ENCODE measurements at places on chromosomes 13 and 19.
A peak's percentile ranks its signal among the peaks of the same experiment; 100 is the strongest.

GRCh38 chr19:38803543-38803942 is 9.2 kb downstream of the LGALS4 start:
- DNase-seq: no peak

- no peak for DNase-seq
Measured at GRCh38 chr13:73169971-73170370, 111.2 kb downstream of the KLF5 start.

DNA sequence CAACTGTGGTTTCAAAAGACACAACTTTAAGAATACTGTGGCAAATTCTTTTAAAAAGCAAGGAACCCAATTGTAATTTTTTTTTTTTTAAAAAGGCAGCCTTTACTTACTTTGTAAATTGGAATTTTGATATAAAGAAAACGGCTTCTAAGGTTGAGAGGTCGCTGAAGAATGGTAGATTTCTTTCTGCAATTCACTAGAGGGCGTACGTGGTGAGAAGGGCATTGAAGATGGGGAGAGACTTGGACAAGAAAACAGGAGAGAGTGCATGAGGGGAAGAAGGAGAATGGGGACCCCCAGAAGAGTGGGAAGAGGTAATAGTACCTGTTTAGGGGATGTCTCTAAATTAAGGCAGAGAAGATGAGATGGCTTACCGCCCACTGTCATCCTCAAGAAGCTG is 33.5 kb upstream of the PABPC3 start:
- no peak for DNase-seq

- DNase-seq: peak; percentile 32
Measured at GRCh38 chr19:49690079-49690655, 749 bp upstream of the CPT1C start.

DNA sequence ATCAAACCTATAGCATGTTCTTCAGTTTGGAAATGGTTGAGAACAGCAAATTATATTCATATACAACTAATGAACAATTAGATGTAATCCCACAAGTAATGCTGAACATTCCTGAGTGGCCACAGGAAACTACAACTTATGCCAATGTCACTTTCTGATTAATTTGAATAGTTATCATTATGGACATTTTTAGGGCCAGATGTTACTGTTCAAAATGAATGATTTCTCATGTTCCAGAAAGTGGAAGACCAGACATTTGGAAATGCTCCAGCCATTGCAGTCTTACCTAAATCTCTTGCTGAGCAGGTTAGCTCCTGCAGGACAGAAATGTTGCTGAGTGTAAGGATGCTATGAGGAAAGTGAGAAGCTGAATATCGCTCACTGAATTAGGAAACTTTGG is 819.8 kb downstream of the PCDH9 start:
- no peak for DNase-seq

- DNase-seq: no peak
Measured at GRCh38 chr19:35309481-35310279, 17.7 kb downstream of the MAG start.

DNA sequence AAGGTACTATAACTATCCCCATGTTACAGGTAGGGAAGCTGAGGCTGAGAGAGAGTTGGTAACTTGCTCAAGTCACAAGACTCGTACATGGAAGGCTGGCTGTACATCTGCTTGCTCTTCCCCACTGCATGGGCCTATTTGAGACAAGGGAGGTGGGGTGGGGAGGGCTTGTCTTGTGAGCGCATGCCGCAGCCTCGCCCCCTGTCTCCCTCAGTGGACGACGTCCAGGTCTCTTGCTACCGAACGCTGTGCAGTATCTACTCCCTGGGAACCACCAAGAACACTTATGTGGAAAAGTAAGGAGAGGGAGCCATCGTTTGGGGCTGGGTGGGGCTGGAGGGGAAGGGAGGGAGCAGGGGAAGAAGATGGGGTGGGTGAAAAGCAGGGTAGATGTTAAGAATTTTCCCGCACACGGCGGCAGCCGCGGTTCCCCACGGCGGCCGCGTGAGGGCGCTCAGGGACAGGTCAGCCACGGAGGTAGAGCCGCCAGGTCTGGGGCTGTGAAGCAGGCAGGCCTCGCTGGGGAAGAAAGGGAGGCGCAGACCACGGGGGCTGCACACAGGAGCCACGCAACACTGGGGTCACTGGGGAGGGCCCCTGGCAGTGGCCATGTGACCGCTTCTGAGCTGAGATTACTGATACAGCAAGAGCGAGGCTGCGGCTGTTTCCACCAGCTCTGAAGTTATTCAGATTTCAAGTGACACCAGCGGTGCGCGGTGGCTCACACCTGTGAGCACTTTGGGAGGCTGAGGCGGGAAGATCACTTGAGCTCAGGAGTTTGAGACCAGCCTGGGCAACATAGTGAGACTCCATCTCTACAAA is 81.5 kb downstream of the RYR1 start:
- peak; percentile 61 for DNase-seq

DNA sequence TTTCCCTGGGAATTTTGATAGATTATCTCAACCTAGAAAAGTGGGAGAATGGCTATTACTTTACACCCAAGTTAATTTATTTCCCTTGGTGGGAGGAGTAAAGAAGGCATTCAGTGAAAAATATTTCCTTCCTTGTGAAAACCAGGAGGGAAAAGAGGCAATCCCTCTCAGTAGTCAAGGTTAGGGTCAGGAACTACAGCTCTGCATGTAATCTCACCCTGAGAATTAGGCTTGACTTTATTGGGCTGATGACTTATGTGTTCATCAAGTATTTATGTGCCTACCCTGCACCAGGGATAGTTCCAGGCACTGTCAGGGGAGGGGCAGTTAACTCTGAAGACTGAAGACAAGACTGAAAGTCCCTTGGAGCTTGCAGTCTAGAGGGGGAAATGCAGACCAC is 281.8 kb downstream of the DLEU7 start:
- no peak for DNase-seq

- peak; percentile 38 for DNase-seq
Measured at GRCh38 chr13:39209731-39210531, 171.7 kb downstream of the NHLRC3 start.

- peak; percentile 33 for DNase-seq
Measured at GRCh38 chr13:83845106-83845505, 37.2 kb downstream of the SLITRK1 start.

DNA sequence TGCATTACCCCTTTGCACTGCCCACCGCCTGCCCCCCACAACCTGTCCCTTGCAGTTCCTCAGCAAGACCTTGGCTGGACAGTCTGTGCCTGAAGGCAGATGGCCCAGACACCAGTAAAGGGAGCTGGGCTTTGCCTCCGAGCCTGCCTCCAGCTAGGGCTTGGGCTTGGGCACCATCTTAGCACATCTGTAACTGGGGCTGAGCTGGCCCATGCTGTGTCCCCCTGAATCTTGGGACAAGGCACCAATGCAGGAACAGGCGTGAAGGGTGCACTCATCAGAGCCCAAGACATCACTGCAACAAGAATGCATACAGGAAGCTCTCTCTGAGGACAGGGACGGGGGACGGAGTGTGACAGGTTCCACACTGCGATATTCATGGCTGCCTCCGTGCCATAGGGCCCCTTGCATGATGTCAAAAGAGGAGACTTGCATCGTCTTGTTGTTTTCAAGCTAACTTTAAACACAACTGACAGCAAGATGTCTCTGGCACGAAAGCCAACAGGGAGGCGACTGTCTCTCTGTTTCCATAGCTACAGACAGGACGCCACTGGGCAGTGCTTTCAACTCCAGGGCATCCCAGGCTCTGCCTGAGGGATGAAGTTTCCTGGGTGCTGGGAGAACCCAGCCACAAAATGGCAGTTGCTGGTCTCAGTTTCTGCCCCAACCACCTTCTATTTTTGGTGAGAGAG is 8.7 kb upstream of the CHST8 start:
- no peak for DNase-seq

DNA sequence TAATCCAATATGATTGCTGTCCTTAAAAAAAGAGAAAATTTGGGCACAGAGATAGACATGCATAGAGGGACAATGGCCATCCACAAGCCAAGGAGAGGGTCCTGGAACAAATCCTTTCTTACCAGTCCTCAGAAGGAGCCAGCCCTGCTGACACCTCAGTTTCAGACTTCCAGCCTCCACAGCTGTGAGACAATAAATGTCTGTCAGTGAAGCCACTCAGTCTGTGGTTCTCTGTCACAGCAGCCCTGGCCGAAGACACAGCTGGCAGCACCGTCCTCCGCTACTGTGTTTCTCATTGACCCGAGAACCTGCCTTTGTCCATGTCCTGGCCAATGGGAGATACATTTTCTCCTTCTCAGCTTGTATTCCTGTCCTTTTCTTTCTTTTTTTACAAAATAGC is 207.9 kb downstream of the TM9SF2 start:
- DNase-seq: no peak

GRCh38 chr13:82292334-82292733 is 1589.9 kb downstream of the SLITRK1 start:
- DNase-seq: peak; percentile 23

DNA sequence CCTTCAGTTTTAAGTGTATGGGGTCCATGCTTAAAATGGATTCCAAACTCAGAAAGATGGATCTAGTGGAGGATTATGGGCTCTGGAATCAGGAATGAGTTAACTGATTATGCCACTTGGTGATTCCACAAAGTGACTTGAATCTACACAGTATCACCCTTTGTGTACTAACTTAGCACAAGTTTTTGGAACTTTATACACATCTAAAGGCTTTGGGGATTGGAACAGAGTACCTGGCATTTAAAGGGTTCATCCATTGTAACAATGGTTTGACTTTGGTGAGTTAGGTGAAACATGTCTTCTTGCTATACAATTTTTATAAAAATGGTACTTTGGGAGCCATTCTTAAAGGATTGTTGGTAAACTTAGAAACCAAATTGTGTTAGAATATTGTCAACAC is 1.1 kb downstream of the RPL21 start:
- no peak for DNase-seq

GRCh38 chr19:8506402-8506957 is 4.0 kb upstream of the PRAM1 start:
- DNase-seq: no peak

DNA sequence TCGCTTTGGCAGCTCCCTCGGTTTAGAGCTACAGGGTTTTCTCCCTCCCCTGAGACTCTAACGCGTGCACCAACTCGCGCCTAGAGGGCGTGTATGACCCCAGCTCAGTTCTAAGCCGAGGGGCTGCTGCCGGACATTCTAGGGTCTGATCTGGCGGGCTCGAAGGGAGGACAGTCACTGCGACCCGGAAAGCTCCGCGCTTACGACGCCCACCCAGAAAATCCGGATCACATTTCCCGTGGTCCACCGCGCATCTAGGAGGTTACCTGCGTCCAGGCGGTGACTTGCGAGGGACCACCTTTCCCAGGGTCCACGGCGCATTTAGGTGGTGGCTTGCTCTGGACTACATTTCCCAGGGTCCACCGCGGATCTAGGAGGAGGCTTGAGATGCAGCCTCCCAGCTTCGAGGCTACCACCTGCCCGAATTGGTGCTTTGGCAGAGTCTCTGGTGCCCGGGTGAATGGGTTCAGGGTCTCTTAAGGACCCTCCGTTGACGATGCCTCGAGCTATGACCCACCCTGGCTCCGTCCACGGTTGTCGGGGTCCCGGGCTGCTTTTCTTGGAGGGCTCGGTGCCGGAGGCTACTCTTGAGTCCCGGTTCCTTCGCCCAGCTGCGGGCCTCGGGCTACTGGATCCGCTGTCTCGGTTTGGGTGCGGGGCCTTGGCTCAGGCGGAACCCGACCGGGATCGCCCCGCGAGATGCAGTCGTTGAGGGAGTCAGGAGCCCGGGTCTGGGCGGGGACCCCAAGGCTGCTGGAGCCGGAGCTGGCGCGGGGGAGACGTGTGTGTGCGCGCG is 30.5 kb downstream of the ZNF146 start:
- DNase-seq: no peak

GRCh38 chr13:34805347-34805746 is 136.7 kb upstream of the NBEA start:
- DNase-seq: peak; percentile 42

- no peak for DNase-seq
Measured at GRCh38 chr13:71491010-71491409, 376.0 kb downstream of the DACH1 start.

GRCh38 chr13:18232298-18232993 is 949.2 kb downstream of the TUBA3C start:
- no peak for DNase-seq

DNA sequence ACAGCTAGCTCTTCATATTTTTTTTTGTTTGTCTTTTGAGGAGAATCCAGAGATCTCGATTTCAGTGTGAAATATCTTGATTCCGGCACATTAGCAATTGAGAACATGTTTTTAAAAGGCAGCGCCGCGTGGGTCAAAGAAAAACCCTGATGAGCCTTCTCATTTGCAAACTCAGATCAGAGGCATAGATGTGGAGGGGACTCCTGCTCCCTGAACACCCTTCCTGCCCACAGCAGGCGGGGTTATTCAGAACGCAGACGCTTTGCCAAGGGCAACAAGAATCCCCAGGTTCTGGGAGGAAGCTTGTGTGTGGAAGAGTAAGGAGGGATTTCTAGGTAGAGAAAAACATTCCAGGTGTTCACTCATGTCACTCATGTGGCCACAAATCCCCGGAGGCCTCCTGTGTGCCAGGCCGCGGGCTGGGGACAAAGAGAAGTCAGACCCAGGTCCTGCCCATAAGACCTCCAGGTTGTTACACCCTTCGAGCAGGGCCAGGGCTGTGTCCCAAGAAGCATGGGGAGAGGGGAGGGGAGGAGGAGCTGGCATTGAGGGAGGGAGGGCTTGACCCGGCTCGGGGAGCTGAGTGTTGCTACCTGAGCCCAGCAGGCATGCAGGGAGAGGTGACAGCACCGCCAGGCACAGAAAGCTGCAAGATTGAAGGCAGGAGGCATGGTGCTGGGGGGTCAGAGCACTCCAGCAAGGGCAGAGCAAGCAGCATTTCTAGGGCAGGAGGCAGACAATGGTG is 15.9 kb upstream of the IGLON5 start:
- no peak for DNase-seq

GRCh38 chr13:94602467-94602866 is 810 bp downstream of the GPR180 start:
- DNase-seq: no peak

DNA sequence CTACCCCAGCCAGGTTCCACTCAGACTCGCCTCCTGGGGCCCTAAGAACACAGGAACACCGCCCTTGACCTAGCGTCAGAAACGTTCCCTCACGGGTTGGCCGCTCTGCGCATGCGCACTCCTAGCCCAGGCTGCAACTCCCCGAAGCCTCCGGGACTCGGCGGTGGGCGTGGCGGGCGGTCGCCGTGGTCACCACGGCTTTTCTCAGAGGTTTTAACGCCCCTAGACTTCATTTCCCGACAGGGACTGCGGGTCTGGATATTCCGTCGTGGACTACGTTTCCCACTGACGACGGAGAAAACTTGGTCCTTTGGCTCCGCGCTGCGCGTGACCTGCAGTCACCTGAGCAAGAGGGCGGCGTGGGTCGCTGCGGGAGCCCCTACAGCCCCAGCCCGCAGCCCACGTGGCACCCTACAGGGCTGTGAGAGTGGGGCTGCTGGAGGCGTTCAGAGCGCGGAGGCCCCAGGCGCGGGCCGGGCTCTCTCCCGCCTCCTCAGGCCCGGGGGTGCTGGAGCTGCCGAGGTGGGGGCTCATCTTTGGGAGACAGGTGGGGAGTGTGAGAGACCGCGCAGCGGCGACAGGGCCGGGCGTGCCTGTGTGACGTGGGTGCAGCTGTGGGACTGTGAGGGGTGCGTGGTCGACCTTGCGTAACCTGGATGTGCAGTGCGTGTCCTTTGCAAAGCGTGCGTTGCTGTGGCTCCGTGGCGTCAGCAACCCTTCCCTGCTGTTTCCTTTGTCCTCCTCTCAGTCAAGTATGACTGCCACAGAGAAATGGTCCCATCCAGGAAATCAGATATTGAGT is 38.0 kb upstream of the ZNF573 start:
- DNase-seq: peak; percentile 41

Data from EL (cell line).